Regular cardiac myocyte (primary cell): ENCODE measurements at places on chromosomes 1 and 21. TPM values are rescaled to one million over a fixed set of nuclear protein-coding genes. Genes with fewer than 3 reads are reported as not detected.

TNFAIP8L2 gene
- total RNA-seq: not detected in 2 replicates

SPRR1A gene
- not detected in 2 replicates for total RNA-seq

MR1 gene
- 13.0 and 24.2 TPM in 2 replicates for total RNA-seq

SLAMF8 gene
- not detected in 2 replicates for total RNA-seq

CERS2 gene
- total RNA-seq: 108 and 150 TPM in 2 replicates

RIMKLA gene
- total RNA-seq: under 0.01 and 0.28 TPM in 2 replicates

EPS8L3 gene
- total RNA-seq: not detected in 2 replicates

LEFTY1 gene
- not detected in 2 replicates for total RNA-seq

C1orf105 gene
- total RNA-seq: not detected in 2 replicates

VSIG8 gene
- total RNA-seq: not detected in 2 replicates

OR6K3 gene
- not detected in 2 replicates for total RNA-seq

THEM5 gene
- total RNA-seq: not detected in 2 replicates

PEX19 gene
- 33.0 and 56.1 TPM in 2 replicates for total RNA-seq

SHISAL2A gene
- under 0.01 TPM in 1 of 2 replicates, not detected in the other for total RNA-seq

VWA5B1 gene
- total RNA-seq: not detected in 2 replicates

SGIP1 gene
- 22.4 and 76.7 TPM in 2 replicates for total RNA-seq

SLC35A3 gene
- total RNA-seq: 34.4 and 39.9 TPM in 2 replicates

AGO4 gene
- total RNA-seq: 9.6 and 13.2 TPM in 2 replicates

HES3 gene
- not detected in 2 replicates for total RNA-seq

TIAM1 gene
- 7.3 and 10.4 TPM in 2 replicates for total RNA-seq

SERTAD4 gene
- 11.8 and 12.1 TPM in 2 replicates for total RNA-seq

TFB2M gene
- 15.2 and 19.7 TPM in 2 replicates for total RNA-seq

CSMD2 gene
- total RNA-seq: 0.38 and 0.56 TPM in 2 replicates

NFIA gene
- total RNA-seq: 4.2 and 4.8 TPM in 2 replicates

RGS16 gene
- 0.58 and 2.3 TPM in 2 replicates for total RNA-seq

CACNA1S gene
- total RNA-seq: not detected in 2 replicates

ADORA3 gene
- not detected in 2 replicates for total RNA-seq

SHE gene
- total RNA-seq: 0.19 and 0.28 TPM in 2 replicates

FCRL5 gene
- total RNA-seq: not detected in 2 replicates

S100A5 gene
- not detected in 2 replicates for total RNA-seq

PRR9 gene
- not detected in 2 replicates for total RNA-seq

SH3BGR gene
- 3.3 and 6.8 TPM in 2 replicates for total RNA-seq

FAM177B gene
- not detected in 2 replicates for total RNA-seq

C1orf74 gene
- 3.7 and 4.2 TPM in 2 replicates for total RNA-seq

CFH gene
- 64.8 and 320 TPM in 2 replicates for total RNA-seq

C1orf87 gene
- total RNA-seq: not detected in 2 replicates

LELP1 gene
- not detected in 2 replicates for total RNA-seq

PDE4B gene
- 11.7 and 25.4 TPM in 2 replicates for total RNA-seq

CRNN gene
- not detected in 2 replicates for total RNA-seq

EPHA8 gene
- total RNA-seq: not detected in 2 replicates

GJA8 gene
- not detected in 2 replicates for total RNA-seq

HHIPL2 gene
- total RNA-seq: 0.28 TPM in 1 of 2 replicates, not detected in the other

FCER1G gene
- 0.38 TPM in 1 of 2 replicates, not detected in the other for total RNA-seq

RIPPLY3 gene
- not detected in 2 replicates for total RNA-seq

TTC39A gene
- 0.85 and 1.5 TPM in 2 replicates for total RNA-seq

GNAT2 gene
- total RNA-seq: under 0.01 TPM in 2 replicates

SLAMF9 gene
- 0.28 TPM in 1 of 2 replicates, not detected in the other for total RNA-seq

PDC gene
- total RNA-seq: 0.38 TPM in 1 of 2 replicates, not detected in the other

LCE2C gene
- total RNA-seq: not detected in 2 replicates

CR1L gene
- total RNA-seq: not detected in 2 replicates
